ENCODE measurements at places on chromosomes 1 and 21.

- DNase-seq = no peak
Observed at GRCh38 chr1:102262994-102263393, 266.3 kb upstream of the OLFM3 start.

GRCh38 chr1:40806731-40807695 is 23.4 kb downstream of the KCNQ4 start:
- no peak for DNase-seq

GRCh38 chr1:150259758-150260669 is 2.4 kb downstream of the CA14 start:
- peak; percentile 35 for DNase-seq

- DNase-seq = no peak
Observed at GRCh38 chr1:20078171-20078651, 8.2 kb downstream of the PLA2G5 start.

DNA sequence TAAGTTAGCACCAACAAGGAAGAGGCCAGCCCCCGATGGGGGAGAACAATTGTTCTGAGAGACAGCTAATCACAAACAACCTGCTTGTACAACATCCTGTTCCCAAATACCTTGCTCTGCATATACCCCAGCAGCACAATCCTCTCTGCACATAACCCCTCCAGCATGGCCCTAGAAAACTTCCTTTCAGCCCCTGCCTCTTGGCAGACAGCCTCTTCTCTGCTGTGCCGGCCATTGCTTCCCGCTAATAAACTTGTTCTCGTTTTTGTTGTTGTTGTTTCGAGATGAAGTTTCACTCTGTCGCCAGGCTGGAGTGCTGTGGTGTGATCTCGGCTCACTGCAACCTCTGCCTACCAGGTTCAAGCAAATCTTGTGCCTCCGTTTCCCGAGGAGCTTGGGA is 392.7 kb downstream of the SMYD3 start:
- DNase-seq = no peak

DNA sequence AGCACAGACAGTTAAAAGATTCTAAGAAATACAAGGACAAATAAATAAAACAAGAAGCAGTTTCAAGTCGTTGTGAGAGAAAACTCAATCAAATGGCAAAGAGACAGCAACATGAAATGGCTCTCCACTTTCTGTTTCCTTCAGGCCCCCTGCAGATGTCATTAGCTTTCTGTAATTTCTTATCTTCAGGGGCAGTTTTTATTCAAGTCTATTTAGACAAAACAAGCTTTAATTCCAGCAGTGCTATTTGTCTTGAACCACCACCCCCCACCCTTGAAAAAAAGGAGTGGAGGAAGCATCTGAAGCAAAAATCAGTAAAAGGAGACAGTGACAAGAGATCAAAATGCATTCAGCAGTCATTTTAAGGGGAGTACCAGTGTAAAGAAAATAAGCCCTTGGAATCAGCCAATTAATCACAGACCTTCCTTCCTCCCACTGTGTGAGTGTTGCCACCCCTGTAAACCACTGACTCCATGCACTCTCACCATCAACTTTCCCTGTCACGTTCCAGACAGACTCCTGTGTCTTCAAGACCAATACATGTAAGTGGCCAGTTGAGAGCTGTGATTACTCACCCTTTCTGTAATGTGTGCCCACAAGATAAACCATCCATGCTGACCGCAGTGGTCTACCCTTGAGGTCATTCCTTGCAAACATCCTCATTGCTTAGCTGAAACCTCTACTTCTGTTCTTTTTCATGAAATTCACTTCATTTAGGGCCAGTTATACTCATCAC is 136.1 kb upstream of the HOOK1 start:
- DNase-seq = no peak

- no peak for DNase-seq
Observed at GRCh38 chr1:244969355-244970235, 105.3 kb upstream of the HNRNPU start.

DNA sequence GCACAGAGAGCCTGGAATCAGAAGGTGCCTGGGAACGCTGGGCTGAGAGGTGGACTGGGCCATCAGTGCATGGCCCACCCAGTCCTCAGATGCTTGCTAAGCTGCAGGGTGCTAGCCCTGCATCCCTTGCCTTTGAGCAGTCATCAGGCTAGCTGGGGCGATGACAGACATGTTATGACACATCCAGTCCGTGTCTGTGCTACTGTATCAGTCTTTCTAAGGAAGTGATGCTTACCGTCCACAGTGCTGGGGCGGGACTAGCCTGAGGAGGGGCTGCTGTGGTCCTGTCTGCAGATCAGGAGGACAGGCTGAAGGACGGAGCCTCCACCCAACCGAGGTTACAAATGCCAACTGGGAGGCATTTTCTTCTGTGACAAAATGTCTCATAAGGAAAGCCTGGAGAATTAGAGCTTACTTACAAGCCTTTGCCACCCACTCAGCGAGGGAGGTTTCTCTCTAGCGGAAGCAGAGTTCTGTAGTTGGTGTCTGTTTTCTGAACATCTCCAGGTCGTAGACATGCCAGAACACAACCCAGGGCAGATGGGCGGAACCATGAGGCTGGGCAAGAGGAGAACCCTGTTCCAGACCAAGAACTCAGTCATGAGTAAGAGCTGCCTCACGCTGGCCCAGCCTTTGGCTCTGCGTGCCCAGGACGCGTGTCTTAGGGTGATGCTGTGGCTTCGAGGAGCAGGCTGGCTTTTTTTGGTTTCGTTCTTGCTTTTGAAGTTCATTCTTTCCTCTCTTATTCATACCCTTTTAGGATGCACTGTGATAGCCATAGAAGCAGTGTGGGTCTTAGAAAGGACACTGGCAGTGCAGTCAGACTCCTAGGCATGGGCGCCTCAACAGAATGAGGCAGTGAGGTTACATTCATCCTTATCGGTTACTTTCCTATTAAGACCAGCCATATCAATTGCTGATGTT is 14.3 kb downstream of the SLFNL1 start:
- no peak for DNase-seq

- DNase-seq = no peak
Observed at GRCh38 chr1:77658271-77658670, 24.2 kb downstream of the ZZZ3 start.

DNA sequence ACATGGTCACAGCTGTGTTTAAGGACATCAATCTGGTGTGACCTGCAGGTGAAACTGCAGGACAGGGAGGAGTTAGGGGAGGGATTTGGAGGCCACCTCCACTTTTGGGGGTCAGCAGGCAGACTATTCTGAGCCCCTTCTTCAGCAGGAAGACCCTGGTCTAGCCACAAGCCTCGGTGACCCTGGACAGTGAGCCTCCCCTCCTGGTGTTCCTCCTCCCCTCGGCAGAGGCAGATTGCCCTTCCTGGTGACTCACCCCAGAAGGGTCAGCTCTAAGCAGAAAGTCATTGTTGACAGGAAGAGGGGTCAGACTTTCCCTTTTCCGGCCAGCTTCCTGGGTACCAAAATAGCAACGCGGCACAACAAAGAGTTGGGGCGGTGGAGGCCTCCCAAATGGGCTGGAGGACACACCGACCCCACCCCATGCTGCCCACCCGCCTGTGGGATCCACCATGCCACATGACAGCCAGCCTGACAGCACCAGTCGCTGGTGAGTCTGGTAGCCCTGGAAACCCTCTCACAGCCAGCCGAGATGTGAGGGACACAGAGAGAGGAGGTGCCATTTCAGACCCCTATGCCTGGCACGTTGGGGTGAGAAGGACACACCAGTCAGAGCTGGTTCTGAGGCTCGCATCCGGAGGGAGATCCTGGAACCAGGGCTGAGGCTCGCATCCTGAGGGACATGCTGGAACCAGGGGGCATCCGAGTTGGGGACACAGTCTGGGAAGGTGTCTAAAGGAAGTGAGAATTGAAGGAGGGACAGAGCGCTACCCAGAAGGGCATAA is 14.7 kb upstream of the CSF1 start:
- peak; percentile 35 for DNase-seq

GRCh38 chr1:204648576-204648975 is 37.0 kb downstream of the LRRN2 start:
- no peak for DNase-seq

- no peak for DNase-seq
Observed at GRCh38 chr1:223742856-223743517, 30.6 kb downstream of the CAPN2 start.
